Lung (tissue), 17 donors: ENCODE measurements at places on chromosomes 3 and 15.

DNA sequence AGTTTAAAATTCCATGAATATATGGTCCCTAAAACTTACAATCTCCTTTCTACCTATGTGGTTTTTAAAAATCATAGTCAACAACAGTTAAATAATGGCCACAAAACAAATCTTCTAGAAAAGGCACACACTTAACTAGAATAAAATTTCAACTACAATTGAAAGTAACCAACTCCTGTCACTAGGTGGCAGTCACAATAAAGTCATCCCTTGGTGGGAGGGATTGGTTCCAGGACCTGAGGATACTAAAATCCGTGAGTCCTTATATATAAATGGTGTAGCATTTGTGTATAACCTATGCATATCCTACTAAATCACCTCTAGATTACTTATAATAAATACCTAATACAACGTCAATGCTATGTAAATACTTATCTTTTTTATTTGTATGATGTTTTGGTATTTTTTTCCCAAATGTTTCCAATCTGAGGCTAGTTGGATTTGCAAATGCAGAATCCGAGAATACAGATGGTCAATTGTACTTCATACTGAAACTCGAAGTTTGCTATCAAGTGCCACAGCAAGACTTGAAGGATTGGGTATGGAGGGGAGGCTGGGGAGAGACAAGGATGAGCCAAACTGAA is 172.6 kb downstream of the FMN1 start:
- DNase-seq = no peak

DNA sequence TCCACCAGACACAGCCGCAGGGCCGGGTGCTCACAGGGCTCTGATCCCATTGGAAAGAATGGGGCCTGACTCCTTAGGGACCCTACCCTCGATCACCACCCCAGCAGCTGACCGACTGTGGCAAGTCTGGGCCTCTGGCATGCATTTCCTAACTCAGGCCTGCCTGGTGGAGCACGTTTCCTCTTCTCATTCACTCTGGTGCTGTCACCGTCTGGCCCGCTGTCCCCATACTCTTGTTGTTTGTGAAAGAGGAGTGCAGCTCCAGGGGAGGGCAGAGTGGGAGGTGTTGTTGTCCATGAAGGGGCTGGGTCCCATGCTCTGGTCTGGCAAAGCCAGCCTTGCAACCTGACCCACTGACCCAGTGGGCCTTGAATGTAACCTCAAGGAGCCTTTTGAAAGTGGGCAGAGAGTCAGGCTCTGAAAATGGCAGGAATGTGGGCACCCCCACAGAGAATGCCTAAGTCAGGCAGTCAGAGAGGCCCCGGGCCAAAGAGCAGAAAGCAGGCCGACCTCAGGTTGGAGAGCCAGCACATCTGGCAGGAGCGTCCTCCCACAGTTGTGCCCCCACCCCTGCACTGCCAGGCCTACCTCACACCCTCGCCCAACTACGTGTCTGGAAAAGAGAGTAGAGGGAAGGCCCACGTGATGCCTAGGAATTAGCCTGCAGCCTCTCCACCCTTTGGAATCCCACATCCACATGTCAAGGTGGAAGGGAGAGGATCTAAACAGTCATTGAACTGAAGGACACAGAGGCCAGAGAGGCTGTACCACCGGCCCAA is 10.9 kb downstream of the SEMA7A start:
- DNase-seq = no peak

DNA sequence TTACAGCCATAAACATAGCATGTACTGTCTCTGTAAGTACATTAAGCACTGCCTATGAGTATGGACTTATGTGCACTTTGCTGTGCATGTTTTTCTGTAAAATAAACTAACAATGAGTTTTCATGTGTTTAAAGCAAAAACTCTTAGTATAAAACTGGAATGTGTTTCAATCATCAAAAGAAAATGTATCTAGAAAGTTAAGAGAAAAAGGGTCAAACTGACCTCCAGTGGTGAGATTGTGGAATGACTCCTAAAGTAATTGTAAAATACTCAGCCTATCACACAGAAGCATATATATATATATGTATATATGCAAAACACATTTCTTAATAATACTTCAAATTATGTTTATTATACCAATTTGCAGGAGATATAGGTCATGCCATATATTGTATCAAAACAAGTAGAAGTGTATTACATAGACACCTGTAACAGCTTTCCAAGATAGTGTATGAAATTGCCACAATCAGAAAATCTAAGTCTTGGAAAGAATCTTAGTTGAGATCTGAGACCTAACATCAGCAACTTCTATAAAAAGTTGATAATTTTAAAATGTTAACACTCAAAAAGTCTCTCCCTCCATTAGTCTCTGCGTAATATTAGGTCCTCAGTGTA is 199.6 kb downstream of the FMN1 start:
- peak; percentile 63 for DNase-seq

GRCh38 chr3:152038490-152038889 is 165.0 kb downstream of the SUCNR1 start:
- no peak for DNase-seq

GRCh38 chr15:52136442-52136980 is 23.9 kb upstream of the BCL2L10 start:
- peak; percentile 41 for DNase-seq

GRCh38 chr15:91857772-91858171 is 4.3 kb downstream of the SLCO3A1 start:
- DNase-seq = no peak

DNA sequence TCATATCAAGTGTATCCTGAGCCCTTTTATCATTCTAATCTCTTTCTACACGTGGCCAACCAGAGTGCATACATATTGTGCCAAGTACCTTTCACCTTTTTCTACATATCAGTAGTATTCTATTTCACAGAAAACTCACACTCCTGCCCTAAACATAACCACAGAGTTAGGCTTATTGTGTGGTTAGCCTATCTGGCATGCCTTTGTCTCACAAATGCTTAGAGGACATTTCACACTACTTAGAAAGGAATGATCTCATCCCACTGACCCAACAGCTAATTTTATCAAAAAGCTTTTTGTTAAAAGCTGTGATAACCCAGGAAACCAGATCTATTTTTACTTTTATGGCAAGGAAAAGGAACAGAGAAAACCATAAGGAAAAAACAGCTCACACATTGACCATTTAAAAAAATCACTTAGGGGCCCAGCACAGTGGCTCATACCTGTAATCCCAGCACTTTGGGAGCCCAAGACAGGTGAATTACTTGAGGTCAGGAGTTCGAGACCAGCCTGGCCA is 17.8 kb upstream of the MAP4 start:
- DNase-seq = no peak

GRCh38 chr3:138718849-138719248 is 110.3 kb downstream of the FAIM start:
- DNase-seq = no peak

DNA sequence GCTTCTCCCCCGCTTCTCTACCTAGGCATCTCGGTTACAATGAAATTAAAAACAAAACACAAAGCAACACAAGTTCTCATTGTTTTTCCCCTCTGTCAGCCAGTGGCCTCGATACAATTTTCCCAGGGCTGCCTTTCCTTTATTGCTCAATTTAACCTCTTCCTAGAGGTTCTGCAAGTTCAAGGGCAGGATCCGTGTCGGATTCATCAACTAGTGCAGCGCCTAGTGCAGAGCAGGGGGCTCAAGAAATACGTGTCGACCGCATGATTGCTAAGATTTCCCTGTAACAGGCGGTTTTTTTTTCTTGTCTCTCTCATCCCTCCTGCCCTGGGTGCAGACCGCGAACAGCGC is 1.4 kb upstream of the BHLHE40 start:
- peak; percentile 75 for DNase-seq

DNA sequence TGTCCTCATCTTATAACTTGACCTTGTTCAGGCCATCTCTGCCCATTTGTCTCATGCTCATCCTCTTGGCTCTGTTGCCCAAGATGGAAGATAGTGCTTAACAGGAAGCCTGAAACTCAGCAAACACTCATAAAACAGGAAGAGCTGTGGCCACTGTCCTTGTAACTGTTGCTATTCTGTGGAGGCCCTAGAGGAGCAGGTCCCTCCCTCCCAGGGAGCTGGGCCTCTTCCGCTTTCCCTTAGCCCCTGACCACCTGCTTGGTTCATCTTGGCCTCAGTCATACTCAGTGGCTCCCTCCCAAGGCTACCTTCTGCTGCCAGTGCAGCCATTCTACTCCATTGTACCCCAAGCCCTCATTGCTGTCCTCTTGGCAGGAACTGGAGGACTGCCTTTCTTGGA is 3.5 kb downstream of the MAPKAPK3 start:
- no peak for DNase-seq

- no peak for DNase-seq
These were observed 897.3 kb downstream of the ROBO1 start for GRCh38 chr3:78870484-78870883.

GRCh38 chr3:128289534-128289933 is 136.3 kb downstream of the EEFSEC start:
- DNase-seq = no peak

DNA sequence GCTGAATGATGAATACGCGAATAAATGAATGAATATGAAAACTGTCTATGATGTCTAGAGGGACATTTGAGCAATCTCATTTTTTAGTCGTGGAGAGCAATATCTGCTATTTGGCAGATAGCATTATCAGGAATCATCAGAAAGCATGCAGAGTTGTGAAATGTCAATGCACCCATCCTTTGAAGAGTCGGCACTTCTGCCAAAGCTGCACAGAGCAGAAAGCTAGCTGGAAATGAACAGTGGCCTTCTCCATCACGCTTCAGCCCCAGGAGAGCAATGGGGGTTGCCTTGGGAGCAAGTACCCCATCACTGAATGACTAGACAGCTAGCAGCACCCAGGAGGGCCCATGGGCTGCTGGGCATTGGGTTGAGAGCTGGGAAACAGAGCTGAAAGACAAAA is 69.1 kb upstream of the PROK2 start:
- DNase-seq = no peak

GRCh38 chr3:9930804-9931418 is 2.7 kb upstream of the CRELD1 start:
- no peak for DNase-seq
